Amygdala (tissue), 56 donors: ENCODE measurements at places on chromosomes 2 and 18.

DNA sequence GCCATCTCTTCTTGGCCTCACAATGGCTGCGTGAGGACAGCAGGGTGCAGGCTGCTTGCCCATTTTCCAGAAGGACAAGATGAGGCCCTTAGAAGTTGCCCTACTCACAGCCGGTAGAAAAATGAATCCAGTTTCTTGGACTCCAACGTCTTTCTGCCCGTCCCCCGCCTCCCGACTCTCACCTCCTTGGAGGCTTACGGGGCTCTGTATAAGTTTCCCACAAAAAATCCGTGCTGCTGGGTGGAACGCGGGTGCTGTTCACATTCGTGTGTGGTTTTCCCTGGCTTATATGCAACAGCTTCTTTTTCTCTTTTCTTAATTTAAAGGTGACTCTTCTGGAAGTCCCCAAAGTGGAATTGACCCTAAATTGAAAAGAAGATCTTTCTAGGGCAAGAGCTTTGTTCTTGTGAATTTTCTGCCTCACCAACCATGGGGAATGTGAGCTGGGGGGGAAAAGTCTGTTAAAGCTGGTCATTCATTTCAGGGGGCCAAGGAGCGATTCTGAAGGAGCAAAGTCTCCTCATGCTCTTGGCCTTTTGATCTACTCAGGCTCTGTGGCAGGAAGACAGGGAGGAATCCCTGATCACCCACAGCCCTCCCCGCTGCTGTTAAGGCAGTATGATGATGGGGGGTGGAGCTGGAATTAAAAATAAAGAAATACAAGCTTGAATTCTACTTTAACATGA lies 51.3 kb downstream of the DDX1 start:
- DNase-seq: no peak

DNA sequence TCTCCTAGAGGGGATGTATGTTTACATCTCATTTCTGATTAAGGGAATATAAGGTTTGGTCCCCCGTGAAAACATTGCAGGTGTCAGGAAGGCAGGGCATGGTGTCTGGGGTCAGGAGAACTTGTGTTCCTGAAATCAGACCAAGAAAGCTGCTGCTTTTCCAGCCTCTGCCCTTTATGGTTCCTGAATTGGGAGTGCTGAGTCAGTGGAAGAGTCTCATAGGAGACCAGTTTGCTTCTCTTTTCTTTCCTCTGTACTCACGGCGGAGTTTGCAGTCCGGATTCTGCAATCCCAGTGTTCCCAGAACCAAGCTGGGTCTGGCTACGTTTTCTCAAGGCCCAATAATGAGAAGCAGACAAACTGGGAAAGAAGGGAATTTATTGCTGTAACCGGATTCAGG lies 5.1 kb upstream of the MARCO start:
- DNase-seq: no peak

DNA sequence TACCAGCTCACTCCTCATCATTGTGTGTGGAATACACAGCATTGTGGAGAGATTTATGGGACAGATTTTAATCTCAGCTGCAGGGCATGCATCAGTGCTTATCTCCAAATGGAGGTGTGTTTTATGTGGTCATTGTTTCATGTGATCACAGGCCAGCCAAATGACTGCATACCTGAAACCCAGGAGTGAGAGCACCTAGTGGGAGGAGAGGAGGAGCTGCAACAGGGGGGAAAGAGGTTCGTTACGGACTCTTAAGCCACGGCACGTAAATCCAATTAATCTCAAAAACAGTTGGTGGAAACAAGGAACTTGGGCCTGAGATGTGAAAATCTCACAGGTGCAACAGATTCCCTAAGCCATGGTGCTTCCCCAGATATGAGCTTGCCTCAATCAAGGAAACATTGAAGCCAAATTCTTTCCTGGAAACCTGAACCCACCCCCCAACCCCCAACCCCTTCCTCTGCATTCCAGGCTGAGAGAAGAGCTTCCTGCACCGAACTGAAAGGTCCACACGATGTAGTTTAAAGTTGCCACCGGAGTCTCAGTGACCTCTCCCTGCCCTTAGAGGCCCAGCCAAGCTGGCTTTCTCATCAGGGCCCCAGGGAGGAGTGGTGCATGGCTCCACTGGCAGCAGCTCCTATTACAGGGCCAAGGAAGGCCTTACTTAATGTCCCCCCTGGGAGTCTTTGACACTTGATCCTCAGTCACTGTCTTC lies 167.4 kb downstream of the C1D start:
- DNase-seq: no peak

GRCh38 chr2:109255654-109256053 lies 126.6 kb downstream of the SH3RF3 start:
- DNase-seq: no peak
